ENCODE measurements at places on chromosomes 2 and 18. TPM values are rescaled to one million over a fixed set of nuclear protein-coding genes. Genes with fewer than 3 reads are reported as not detected.

The RIF1 gene
- 110 TPM for polyA plus RNA-seq

The C2orf81 gene
- polyA plus RNA-seq, result 2.2 TPM

The UGT1A3 gene
- not detected for polyA plus RNA-seq

The LOXL3 gene
- 8.7 TPM for polyA plus RNA-seq

The PLGLB1 gene
- polyA plus RNA-seq, result 6.6 TPM

The DLGAP1 gene
- 1.9 TPM for polyA plus RNA-seq

The IL1B gene
- polyA plus RNA-seq, result 0.14 TPM

The LIMS4 gene
- polyA plus RNA-seq, result 3.8 TPM

The BMPR2 gene
- 30.6 TPM for polyA plus RNA-seq

The ACTG2 gene
- polyA plus RNA-seq, result 5.1 TPM

The SF3B6 gene
- polyA plus RNA-seq, result 78.1 TPM

The NEU4 gene
- polyA plus RNA-seq, result 7.0 TPM

The NR4A2 gene
- 1.6 TPM for polyA plus RNA-seq

The C18orf54 gene
- polyA plus RNA-seq, result 9.1 TPM

The TMEFF2 gene
- 22.9 TPM for polyA plus RNA-seq

The UGT1A5 gene
- not detected for polyA plus RNA-seq

The CRYGD gene
- not detected for polyA plus RNA-seq

The SPP2 gene
- not detected for polyA plus RNA-seq

The TMEM178A gene
- 16.3 TPM for polyA plus RNA-seq

The COBLL1 gene
- polyA plus RNA-seq, result 6.4 TPM

The TRIM43 gene
- not detected for polyA plus RNA-seq

The CARF gene
- 9.2 TPM for polyA plus RNA-seq

The OR6B2 gene
- not detected for polyA plus RNA-seq

The IL1F10 gene
- not detected for polyA plus RNA-seq

The TWIST2 gene
- polyA plus RNA-seq, result 5.5 TPM
